ENCODE measurements at places on chromosomes 7 and 10.

DNA sequence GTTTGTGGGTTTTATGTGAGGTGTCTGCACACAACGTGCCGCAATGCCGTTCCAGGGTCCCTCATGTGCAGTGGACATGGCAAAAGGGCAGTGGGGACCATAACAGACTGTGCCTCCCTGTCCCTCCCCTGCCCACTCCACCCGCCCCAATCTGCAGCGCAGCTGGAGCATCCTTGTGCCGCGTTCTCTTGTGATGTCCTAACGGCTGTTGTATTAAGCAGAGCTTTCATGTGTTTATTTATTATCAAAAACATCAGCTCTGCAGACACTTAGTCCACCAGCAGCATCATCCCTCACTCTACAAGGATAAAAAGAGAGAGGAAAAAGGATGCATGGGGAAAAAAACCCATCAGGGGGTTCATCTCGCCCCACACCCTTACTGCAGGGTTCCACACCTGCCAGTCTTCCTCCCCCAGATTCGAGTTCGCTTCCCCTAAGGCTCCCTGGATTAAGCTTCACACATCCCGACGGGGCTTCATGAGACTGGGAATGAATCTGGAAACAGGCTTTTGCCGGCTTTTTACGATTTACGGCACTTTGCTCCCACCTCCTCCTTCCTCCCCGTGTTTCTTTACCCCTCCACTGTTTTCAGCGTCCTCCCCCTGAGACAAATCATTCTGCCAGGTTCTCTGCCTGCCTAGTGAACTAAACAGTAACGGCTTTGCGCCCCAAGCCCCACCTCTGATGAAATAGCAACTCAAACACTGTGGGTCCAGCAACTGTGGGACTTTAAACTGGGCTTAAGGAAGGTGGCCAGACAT is 301.4 kb downstream of the CAMK1D start:
- DNase-seq = no peak

DNA sequence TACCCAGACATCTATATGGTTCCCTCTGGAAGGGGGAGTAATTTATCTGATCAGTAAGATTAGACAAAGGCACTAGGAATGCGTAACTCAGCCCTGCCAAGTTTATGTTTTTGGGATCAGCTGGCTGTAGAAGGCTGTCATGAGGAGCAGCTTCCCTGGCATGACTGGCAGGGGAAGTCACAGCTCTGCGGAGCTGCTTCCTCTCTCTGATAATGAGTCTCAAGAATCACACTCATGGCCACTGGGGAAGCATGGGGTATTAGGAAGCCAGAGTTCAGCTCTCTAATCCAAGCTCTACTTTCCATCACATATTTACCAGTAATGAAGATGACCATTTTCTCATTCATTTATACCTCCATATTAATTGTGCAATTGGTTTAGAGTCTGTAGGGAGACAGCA is 758.9 kb downstream of the GRM8 start:
- no peak for DNase-seq

DNA sequence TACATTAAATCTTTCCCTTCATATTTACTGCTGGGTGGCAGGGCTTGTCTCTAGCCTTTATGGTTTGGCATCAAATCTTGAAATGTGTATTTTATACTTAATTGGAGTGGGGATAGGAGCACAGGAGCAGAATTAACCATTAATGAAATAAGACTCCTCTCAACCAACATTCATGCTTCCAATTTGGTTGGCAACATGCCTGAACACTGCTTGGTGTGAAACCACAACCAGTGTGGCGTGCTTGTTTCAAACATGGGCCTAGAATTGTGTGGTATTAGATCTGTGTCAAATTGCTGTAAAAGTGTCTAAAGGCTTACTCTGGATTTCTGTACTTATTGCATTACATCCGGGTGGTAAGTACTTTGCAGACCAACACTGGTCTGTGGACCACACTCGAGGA is 25.1 kb upstream of the VPS41 start:
- no peak for DNase-seq

DNA sequence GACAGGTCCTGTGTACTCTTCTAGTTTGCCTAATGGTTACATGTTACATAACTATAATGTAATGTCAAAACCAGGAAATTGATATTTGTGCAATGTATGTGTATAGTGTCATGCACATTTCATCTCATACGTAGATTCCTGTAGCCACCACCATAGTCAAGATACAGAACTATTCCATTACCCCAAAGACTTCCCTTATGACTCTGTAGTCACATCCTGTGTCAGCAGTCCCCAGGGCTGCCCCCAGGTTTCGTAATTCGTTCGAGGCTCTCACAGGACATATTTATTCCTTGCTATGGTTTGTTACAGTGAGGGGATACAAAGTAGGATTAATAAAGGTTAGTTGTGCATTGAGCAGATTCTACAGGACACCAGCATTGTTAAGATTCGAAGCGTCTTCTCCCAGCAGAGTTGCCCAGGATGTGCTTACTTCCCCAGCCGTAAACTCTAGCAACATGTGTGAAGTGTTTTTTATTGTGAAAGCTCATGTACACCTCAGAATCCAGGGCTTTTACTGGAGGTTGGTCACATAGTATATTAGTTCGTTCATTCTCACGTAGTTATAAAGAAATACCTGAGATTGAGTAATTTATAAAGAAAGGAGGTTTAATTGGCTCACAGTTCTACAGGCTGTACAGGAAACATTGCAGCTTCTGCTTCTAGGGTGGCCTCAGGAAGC is 18.6 kb downstream of the RABGEF1 start:
- DNase-seq = no peak

DNA sequence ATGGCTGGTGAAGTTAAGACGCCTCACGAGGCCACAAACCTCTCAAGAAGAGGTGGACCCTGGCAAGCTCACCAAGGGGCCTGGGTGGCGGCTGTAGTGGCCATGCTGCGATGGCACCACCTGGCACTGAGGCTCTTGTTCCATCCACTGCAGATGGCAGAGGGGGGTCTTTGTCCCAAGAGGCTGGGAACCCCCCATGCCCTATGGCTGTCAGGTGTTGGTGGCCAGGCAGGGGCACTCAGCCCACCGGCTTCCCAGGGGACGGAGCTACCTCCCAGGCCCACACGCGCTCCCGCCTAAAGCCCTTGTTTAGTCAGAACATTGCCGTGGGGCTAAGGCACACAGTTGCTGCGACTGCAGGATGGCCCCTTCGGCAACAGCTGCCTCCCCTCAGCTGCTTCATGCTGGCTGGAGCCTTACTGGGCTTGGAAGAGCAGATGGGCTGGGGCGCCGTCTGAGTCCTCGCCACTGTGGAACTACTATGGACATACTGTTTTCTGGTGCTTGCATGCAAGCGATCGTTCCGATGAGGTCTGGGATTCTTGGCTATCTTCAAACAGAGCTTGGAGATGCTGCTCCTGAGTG is 46.8 kb downstream of the DPYSL4 start:
- no peak for DNase-seq
